ENCODE measurements at places on chromosomes 1 and 21.

- DNase-seq: no peak
These were observed 308.0 kb upstream of the B3GALT2 start for GRCh38 chr1:193494368-193494767.

- DNase-seq: no peak
These were observed 2.6 kb downstream of the GATAD2B start for GRCh38 chr1:153919876-153920852.

GRCh38 chr21:45442276-45442675 lies 37.3 kb downstream of the COL18A1 start:
- DNase-seq: no peak

- DNase-seq: no peak
These were observed 302.3 kb downstream of the BRINP3 start for GRCh38 chr1:190175320-190175719.

- DNase-seq: no peak
These were observed 188.3 kb downstream of the ASTN1 start for GRCh38 chr1:176976225-176976624.

- no peak for DNase-seq
These were observed 738 bp downstream of the CELF3 start for GRCh38 chr1:151715726-151716404.

DNA sequence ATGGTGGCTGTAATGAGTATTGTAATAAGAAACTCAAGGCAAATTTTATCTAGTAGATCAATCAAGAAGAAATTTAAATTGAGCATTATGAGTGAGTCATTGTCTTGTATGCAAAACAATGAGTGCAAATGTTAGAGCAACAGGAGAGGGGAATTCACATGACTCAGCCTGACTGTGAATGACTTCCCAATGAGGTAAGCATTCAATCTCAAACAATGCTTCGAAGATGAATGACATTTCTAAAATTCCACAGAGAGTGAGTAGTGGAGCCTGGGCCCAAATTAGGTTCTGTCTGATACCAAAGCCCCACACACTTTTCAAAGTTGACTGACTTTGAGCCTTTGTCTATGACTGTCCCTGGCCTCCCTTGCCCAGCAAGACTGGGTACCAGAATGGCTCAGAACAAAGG lies 738.0 kb downstream of the PTPRU start:
- no peak for DNase-seq

- DNase-seq: no peak
These were observed 176.0 kb downstream of the PLPP3 start for GRCh38 chr1:56403321-56403720.

- DNase-seq: no peak
These were observed 283.1 kb downstream of the TM2D1 start for GRCh38 chr1:61441723-61442262.
